ENCODE measurements at places on chromosomes 4 and X.

DNA sequence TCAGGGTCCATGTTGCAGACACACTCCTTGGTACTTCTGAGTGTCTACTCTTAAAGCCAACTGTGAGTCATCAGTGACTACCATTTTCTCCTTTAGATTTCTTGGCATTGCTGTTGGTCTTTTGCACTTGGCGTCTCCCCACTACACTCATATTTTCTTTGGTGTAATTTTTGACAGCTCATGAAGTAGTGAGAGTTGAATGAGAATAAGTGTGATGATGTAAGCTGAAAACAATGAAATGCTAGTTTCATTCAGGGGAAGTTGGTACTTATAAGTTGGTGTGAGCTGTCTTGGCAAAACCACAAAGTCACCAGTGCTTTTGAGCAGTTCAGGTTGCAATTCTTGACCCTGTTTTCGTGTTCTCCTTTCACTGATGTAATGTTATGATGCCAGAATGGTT, 142.9 kb upstream of the ARX start:
- DNase-seq: no peak

DNA sequence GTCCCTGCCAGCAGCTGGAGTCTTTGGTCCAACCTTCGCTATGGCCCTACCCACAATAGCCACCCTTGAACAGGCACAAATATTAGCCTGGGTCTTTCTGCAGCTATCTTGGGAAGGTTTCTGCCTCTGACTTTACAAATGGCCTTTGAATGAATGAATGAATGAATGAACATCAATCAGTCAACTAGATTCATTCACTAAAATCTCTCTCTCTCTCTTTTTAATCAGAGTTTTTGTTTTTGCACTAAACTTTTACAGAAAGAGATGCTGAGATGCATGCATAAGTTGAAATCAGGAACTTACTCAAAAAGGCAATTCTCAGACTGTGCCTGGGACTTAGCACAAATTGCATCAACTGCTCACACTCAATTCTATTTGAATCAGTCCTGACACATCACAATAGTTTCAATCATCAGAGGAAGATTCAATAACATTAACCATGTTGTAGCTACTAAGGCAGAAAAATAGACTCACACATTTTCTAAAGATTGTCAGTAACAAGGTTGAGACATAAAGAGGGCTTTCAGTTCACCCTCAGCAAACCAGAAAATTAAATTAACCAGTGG, 55.0 kb downstream of the ANXA3 start:
- no peak for DNase-seq

DNA sequence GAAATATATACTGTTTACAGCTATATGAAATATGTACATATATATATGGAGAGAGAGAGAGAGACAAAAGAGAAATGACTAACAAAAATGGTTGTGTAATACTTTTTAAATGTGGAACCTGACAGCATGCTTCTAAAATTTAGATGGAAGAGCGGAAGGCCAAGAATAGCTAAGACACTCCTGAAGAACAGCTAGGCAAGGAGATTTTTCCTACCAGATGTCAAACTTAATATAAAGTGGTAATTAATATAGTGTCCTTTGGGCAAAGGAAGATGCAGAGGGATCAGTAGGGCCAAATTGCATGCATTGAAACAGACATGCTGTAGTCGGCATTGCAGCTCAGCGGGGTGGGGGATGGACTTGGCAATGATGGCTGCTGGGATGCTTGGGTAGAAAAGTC, 45.2 kb downstream of the ADD1 start:
- DNase-seq: no peak

GRCh38 chr4:152860046-152860445, 76.1 kb upstream of the FHDC1 start:
- no peak for DNase-seq

- no peak for DNase-seq
Measured at GRCh38 chr4:54063229-54063628, 1.2 kb downstream of the CHIC2 start.

DNA sequence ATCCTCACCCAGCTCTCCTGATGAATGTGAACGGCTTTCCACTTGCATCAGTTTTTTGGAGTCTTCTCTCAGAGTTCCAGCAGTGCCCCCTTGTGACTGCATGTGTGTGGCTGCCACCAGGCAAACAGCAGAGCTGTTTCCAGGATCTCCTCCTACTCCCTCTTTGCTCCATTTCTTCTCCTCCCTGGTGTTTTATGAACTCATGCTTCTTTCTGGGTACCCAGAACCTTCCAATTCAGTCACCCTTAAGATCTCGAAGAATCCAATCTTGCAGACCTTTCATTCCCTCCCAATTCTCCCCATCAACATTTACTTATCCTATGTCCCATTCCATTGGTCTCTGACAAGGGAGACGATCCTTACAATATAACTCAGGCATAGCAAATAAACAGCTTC, 6.8 kb upstream of the TCEANC start:
- peak; percentile 13 for DNase-seq

- no peak for DNase-seq
Measured at GRCh38 chrX:109818976-109819375, 85.9 kb upstream of the ACSL4 start.

GRCh38 chrX:65300104-65300809, 234.3 kb downstream of the LAS1L start:
- DNase-seq: no peak

- DNase-seq: no peak
Measured at GRCh38 chr4:150739591-150739990, 157.6 kb downstream of the MAB21L2 start.

DNA sequence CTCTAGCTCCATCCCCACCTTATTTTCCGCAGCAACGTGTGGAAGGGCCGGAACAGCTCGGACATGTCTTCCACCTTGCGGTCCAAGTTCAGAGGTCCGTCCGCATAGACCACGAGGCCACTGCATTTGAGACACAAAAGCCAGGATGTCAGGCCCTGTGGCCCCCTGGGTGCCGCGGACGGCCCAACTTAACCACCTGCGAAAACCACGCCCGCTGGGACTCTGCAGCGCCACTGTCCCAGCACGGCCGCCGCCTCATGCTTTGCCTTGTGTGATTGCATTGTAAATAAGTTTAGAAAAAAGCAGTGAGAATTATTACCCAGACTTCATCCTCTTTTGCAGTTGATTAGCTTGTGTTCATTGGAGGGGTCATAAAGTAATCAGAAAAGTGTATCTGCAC, 58.2 kb upstream of the MXD4 start:
- DNase-seq: no peak

DNA sequence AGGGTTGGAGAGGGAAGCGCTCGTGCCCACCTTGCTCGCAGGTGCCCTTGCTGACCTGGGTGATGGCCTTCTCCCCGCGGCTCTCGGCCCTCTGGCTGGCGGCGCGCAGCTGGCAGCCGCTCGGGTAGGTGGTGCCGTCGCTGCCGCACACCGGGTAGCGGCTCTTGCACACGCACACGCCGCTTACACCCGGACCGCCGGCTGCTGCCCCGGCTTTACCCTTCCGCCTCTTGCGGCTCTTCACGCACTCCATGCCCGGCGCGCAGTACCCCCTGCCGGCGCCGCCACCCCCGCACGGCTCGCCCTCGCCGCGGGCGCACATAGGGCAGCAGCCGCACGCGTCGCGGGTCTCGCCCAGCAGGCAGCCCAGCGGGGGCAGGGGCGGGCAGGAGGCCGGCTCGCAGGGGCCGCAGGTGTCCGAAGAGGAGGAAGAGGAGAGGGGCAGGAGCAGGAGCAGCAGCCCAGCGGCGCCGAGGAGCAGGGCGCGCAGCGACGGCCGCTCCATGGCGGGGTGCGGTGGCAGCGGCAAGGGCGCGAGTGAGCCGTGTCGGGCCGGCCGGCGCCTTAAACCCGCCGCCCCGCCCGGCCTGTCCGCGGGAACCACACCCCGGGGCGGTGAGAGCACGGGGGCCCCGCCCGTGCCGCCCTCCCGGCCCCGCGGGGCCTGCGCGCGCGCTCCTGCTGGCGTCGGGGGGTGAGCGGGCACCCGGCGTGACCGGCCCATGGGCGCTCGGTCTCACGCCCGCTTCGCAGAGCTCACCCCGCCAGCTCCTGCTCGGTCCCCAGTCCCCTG, at the start of gene IGFBP7:
Gene IGFBP7, minus strand, starts transcription at position 539 of the 793 bp plus-strand sequence. Its CDS starts 34 bp downstream, at position 505.
- DNase-seq: no peak

- DNase-seq: no peak
Measured at GRCh38 chr4:174538123-174538875, 16.0 kb upstream of the HPGD start.

DNA sequence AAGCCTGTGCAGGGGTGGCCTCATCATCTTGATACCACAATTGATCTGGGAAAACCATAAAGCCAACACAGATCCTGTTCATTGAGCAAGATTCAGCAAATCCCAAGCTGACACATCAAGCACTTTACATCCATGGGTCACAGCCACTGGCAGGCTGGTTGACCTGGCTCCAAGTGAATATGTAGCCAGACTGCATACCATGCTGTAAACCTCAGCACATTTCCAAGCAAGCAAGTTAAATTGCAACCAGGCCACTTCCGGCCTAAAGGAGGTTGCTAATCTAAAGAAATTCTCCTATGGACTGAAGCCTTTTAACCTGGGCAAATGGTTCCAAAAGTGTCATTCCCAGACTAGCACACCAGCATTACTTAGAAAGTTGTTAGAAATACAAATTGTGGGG, 54.4 kb upstream of the USP26 start:
- no peak for DNase-seq

- no peak for DNase-seq
Measured at GRCh38 chr4:18180892-18181291, 159.3 kb upstream of the LCORL start.

DNA sequence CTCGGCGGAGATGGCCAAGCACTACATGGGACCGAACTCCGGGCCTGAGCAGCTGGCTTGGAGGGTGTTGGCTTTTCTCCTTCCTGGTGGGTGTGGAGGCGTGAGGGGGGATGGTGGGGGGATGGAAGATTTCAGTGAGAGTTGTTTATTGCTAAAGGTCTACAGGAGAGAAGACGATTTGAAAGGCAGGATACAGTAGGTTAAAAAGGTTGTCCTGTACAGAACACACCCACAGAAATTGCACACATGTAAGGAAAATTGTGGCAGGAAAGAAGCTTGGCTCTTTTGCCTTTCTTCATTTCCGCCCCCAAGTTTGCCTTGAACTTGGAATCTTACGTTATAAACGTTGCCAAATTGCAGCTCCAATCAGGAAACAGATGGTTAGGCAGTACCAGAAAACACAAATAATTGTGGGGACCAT, 74.1 kb upstream of the STOX2 start:
- no peak for DNase-seq

DNA sequence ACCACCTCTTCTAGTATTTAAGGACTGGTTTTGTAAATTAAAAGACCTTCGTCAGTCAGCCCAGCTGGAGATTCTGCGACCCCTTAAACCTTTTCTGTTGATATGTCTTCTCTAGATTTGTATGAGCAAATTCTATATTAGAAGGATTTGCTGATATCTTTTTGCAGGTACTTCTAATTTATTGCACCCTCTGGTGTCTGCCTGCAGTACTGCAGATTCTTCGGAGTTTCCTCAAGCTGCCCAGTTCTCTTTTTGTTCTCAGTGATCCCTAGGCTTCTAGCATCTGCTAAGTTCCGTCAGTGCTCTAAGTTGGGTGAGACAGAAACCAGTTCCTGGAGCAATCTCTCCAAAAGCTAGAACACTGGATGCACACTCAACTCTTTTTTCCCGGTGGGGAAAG, 545.2 kb downstream of the C4orf33 start:
- peak; percentile 21 for DNase-seq

DNA sequence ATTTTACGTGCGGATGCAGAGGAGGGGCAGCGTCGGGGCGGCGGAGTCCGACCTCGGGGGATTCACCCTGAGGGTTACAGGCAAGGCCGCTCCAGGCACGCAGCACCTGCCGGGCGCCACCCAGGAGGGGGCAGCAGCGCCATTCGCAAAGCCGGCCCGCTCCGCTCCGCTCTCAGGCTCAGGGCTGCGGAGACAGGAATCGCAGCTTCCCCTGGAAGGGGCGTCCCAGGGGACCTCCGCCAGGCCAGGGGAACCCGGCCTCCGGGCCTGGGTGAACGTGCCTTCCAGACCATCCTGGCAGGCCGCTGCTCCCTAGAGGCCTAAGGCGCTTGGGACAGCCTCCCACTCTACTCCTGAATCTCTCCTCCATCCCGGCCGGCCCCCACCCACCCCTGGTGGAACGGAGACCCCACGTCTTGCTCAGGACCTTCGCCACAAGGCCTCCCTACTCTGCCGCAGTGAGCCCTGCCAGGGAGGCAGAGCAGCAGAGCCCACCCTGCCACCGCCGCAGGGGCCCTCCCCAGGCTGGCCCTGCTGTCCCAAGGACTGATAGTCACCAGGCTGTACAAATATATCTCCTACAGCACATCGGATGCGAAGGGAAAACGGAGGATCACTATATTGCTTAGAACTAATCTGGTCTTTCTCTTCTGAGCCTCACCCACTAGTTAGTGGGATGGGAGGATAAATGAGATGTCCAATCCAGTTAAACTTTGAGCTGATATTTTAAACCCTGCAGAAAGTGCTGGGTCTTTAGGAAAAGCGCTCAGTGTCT, 115.0 kb downstream of the SMIM20 start:
- peak; percentile 46 for DNase-seq

- DNase-seq: no peak
Measured at GRCh38 chrX:7946960-7947359, 19.7 kb upstream of the PNPLA4 start.

DNA sequence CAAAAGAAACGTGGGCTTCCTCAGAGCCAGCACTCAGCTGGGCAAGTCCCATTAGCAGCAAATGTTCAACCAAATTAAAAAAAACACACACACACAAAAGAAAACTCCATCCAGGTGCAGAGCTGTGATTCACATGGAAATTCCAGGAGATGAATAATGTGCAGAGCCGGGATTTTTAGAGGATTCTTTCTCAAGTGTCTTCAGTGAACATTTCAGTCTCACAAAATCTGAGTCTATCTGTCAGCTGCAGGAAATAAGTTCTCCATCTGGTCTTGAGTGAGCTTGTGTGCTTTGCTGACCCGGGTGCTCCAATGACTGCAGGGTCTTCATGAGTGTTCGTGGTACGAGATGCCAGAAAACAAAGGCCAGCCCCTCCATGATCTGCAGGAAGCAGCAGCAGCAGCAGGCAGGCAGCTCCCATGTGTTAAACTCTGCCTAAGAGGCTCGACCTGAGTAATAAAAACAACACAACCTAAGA, 44.3 kb downstream of the RASGEF1B start:
- no peak for DNase-seq

- no peak for DNase-seq
Measured at GRCh38 chr4:24770032-24770584, 25.3 kb upstream of the SOD3 start.

DNA sequence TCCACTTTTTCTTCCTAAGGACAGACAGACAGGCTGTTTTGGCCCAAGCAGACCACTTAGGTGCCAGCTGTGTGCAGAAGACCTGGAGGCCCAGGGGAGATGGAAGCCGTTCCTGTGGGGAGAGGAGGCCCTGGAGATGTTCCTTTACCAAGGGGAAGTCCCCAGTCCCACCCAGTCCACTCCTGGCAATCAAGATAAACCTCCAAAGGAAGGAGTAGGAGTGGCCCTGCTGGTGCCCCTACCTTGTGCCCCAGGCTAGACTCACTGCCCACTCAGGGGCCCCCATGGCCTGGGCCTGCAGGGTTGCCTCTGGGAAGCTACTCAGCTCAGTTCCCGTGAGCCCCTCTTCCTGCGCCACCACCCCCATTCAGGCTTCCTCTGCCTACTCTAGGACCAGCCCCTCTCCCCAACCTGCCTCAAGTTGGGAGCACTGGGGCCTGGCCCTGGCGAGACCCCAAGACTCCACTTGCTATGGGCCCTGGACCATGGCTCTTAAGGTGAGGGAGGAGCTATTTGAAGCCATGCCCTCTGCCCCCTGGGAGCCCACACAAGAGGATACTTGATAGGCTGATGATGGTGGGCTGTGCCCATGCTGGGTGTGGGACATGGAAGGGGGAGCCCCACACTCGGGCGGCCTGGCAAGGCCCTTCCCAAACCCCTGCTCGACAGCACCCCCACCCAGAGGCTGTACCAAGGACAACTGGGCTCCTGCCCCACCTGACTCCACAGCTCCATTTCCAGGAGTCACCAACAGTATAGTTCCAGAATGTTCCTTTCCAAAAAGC, 24.8 kb upstream of the RNF4 start:
- DNase-seq: no peak
